ENCODE measurements at places on chromosomes 2 and 18.

GRCh38 chr2:116487336-116487735 lies 1327.2 kb upstream of the DDX18 start:
- ATAC-seq = no peak

- no peak for ATAC-seq
Measured at GRCh38 chr2:238075397-238075796, 14.6 kb downstream of the SCLY start.

DNA sequence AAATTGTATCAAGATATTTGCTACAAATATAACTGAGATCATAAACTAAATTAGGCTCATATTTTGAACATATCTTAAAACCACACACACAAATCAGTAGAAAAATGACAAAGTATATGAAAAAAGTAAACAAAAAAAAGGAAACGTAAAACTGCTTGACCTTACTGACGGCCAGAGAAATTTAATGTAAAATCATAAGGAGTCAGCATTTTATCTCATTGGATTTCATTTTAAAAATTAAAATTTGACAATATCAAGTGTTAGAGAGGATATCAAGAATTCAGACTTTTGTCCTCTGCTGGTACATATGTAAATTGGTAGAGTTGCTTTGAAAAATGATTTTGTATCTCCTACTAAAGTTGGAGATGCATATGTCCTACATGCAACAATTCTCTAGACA lies 209.2 kb upstream of the ZC3H15 start:
- no peak for ATAC-seq

DNA sequence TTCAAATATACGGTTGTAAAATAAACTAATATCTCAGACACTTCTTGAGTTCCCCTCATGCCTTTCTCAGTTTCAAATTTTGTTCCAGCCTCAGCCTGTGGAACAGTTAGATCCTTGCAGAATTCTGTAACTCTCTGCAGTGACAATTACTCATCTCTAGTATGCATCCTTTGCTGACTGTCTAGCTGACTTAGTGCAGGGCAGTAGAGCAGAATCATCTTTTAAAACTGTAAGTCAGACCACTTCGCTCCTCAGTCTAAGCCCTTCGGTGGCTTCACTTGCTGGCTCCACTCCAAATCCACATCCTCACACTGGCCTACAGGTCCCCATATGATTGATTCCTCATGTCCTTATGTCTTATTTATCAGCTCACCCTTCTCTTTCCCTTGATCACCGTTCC lies 164.1 kb upstream of the ZSWIM2 start:
- no peak for ATAC-seq

DNA sequence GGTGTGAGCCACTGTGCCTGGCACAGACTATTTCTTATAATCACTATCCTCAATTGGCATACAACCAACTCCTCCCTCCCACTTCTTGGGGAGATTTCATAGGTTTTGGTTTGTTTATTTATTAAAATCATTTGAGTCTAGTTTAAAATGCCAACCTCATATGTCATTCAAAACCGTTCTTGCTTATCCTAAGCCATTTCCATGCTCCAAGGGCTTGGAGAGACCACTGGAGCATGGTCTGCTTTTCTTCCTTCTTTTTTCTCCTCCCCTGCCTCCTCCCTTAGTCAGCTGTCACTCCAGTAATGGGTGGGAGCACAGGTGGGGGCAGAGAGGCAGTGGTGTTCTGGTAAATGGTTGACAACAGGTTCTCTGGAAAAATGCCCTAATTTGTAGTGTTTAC lies 20.4 kb upstream of the KCNS3 start:
- ATAC-seq = no peak

DNA sequence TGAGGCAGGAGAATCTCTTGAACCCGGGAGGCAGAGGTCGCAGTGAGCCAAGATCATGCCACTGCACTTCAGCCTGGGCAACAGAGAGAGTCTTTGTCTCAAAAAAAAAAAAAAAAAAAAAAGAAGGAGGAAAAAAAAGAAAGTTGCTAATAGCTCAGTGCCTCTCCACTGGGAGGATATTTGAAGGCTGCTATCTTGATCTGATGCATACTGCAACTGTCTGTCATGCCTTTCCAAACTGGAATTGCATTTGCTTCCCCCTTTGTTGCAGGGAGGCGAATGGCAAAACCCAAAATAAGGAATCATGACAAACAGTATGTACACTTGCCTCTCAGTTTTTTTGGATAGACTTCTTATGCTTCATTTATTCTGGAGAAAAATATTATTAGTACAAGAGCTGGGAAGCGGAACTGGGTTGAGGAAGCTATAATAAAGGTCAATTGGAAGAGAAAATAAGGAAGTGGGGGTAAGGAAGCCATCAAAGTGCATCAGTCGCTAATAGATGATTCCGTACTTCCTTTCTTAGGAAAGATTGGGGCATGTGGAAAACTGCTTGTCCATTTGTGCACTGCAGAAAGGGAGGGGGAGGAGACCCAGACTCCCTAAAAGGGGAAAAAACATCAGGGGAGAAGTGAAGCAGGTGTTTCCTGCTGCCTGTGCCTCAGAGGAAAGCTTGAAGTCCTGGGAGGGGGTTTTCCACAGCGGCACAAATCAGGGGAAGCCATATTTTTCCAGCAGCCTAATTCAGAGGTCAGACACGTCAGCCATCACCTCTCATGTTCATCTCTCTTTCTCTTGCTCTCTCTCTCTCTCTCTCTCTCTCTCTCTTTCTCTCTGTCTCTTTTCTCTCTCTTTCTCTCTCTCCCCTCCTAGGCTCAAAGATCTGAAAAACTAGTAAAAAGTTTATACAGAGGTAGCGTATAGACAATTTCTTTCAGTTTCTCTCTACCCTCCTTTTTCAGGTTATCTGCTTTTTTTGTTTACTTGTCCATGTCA lies 301.4 kb upstream of the TNP1 start:
- ATAC-seq = no peak
